ENCODE measurements at places on chromosomes 7 and 10.

- DNase-seq: no peak
Observed at GRCh38 chr7:44077061-44077460, 5.3 kb downstream of the POLM start.

- DNase-seq: no peak
Observed at GRCh38 chr10:22294694-22295093, 21.5 kb upstream of the COMMD3 start.

- DNase-seq: no peak
Observed at GRCh38 chr7:136870866-136871487, 2.5 kb downstream of the CHRM2 start.

DNA sequence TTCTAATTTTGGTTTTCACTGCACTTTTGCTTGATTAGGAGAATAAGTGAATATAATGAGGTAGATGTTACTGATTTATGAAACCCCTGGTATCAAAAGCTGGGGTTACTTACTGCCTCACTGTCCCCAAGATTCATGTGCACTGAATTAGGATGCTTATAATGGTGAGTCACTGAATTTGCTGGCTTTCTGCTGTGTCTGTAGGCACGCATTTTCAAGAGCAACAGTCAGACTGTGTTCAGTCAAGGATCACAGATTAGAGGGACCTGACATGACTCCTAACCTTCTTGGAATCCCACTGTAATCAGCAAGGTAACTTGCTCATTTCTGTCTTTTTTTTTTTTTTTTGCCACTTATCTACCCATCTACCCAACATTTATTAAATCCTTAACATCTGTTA, 59.7 kb downstream of the GPR85 start:
- no peak for DNase-seq

GRCh38 chr10:98511876-98512275, 65.1 kb upstream of the HPS1 start:
- DNase-seq: no peak

- no peak for DNase-seq
Observed at GRCh38 chr10:90218846-90219245, 517.5 kb downstream of the KIF20B start.

GRCh38 chr7:122702872-122703510, at the start of gene RNF148:
RNF148 (minus strand) TSS chr7:122702922; CDS start chr7:122702750, 172 bp downstream.
- no peak for DNase-seq

DNA sequence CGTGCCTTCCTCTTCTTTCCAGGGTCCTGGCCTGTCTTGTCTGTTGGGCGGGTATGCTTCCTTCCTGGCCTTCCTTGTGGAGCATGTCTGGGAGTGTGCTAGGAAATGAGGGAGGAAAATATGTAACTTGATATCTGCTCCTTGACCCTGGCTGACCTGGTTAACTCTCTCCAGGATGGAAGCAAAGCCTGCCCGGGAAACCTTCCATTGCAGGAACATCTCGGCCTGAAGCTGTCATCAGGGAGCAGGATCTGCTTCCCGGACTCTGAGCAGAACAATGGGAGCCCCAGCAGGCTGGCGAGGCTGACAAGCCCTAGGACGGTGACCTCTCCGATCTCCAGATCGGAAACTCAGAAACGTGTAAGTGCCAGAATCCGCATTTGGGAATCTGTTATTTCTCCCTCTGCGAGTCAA, 340.3 kb downstream of the FRMD4A start:
- DNase-seq: no peak

DNA sequence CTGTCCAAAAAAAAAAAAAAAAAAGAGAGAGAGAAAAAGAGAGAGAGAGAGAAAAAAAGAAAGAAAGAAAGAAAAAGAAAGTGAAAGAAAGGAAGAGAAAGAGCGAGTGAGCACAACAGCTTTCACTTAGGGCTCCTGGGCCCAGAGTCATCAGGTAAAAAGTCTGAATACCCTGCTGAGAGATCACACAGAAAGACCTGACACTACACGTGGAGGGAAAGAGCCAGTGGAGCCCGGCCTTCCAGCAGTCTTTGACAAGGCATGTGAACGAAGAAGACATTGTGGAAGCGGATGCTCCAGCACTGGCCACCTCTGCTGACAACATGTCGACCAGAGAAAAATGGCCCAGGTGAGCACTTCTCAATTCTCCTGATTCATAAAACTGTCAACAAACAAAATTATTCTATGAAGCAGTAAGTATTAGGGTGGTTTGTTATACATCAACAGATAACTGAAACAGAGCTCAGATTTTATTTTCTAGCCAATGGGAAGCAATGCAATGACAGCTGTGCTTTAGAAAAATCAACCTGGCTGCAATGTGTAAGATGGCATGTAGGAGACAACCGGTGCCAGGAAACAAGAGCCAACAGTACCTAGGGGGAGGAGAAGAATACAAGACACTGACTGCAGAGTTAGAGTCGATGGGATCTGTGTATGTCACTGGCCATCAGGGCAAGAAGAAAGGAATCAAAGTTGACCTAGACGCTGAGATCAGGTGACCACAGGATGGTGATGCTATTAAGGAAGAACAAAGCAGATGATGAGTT, 4.4 kb downstream of the RNF216 start:
- no peak for DNase-seq

GRCh38 chr7:129067943-129068548, 13.1 kb upstream of the TNPO3 start:
- DNase-seq: peak; percentile 52

DNA sequence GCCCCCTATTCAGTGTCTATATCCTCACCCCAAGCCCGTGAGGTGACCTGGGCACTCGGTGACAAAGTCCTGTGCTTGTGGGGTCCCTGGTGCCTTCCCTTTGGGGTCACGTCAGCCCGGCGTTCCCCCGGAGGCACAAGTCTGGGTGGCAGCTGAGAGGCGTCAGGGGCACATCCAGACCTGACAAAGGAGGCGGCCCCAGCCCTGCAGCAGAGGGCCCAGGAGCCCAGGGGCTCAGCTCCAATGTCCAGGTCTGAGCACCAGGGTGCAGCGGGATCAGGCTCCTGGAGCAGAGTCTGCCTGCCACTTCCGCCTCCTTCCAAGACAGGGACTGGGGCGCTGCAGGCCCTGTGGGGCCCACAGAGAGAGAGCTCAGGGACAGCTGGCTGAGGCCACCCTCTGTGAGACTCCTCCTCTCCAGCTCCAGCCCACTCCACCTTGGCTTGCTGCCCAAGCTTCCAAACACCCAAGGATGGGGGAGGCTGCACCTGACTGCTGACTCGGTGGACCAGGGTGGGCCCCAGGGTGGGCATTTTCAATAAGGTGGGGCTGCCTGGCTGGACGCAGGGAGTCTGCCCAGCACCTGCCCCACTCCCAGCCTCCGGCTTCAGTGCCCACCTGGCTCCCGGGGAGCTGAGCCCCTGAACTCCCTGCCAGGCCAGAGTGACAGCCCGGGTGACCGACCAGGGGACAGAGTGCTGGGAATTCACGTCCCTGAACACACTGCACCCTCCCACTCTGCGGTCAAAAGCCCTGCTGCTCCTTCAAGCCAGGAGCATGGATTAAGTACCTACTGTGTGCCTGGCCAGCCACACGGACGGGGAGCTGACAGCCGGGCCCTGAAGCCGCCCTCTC, 1.0 kb upstream of the KNDC1 start:
- peak; percentile 46 for DNase-seq

DNA sequence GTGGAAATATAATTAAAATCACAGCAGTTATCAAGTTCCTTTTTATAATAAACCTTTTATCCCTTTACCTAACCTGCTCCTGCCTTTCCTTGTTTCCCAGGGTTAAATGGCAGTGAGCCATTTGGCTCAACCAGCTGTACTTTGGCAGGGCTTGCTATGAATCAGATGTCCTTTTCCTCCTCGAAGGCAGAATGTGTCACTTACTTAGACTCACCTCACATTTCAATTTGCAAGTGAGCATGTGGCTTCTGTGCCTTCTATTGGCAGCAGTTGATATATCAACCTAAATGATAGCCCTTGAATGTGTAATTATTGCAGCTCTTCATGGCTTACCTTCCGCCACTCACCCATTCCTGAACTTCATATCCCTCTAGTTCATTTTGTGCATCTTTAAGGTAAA, 301.7 kb downstream of the CSTF2T start:
- no peak for DNase-seq

- DNase-seq: peak; percentile 58
Observed at GRCh38 chr7:76364198-76364584, 5.4 kb upstream of the YWHAG start.

- no peak for DNase-seq
Observed at GRCh38 chr7:117157241-117158209, 165.3 kb downstream of the WNT2 start.

GRCh38 chr7:89123871-89124270, 328.3 kb upstream of the TEX47 start:
- no peak for DNase-seq

GRCh38 chr7:128904381-128905197, 5.9 kb downstream of the KCP start:
- peak; percentile 64 for DNase-seq

DNA sequence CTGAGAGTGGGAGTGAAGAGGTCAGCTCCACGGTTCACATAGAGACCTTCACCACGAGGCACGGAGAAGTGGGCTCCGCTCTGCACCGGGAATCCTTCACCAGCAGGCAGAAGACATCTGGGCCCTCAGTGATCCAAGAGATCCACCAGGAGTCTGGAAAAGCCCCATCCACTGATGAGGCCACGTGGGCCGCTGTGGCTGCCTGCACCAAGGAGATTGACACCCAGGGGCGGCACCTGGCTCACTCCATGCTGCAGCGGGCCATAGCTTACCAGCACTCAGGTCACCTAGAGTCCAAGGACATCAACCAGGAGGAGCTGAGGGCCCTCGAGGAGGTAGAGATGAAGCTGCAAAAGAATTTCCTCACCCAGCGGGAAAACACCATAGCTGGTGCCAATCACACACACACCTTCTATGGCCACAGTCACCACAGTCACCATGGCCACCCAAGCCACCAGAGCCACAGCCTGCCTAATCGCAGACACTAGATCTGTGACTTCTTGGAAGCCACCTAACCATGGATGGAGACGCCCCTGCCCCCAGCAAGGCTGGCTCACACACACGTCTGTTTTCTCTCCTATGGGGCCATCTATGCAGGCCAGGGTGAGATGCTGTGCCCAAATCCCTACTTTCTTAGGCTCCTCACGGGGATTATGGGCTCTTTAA, 694 bp downstream of the C10orf62 start:
- no peak for DNase-seq

DNA sequence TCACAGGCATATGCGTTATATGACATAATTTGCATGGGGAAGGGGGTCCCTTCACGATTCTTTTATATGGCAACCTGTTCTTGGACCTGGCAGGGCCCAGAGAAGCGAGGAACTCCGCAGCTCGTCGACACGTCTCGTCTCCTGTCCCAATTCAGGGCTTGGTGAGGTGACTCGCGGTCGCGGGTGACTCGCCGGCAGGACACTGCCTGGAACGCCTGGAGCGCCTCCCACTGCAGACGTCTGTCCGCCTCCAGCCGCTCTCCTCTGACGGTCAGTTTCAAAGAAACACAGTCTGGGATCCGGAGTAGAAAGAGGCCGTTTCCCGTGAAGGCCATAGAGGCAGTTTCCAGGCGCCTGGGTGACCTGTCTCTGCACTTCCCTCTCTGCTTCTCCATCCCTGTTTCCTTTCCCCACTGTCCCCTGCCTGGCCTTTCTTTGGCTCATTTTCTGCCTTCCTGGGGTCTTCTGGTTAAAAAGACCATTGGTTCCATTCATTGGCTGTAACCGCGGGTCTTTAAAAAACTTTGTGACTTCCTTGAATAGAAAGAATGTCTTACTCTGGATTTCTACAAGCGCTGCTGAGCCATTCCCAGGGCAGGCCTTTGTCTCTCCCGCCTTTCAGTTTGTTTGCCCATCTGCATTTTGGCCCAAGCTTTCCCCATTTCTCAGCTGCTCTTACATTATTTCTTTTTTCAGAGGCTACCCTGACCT, 1.2 kb downstream of the UPP1 start:
- DNase-seq: no peak

DNA sequence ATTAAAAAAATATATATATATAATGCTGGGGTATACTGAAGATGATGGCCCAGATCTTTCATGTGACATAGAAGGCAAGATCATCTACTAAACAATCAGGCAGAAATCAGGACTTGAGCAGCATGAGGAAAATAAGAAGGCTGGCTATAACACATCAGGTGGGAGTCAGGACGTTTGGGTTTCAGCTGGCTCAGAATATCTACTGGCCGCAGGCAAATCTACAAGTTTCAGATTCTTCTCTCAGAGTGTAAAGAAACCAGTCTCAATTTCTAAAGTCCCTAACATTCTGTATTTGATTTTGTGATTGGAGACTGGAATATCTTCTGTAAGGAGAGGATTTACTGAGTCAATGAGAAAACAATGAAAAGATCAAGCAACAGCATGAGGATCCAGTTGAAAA, 37.7 kb upstream of the FAM3C start:
- no peak for DNase-seq

- DNase-seq: no peak
Observed at GRCh38 chr10:131282961-131283360, 28.6 kb downstream of the TCERG1L start.

GRCh38 chr7:27091941-27092818, 3.6 kb downstream of the HOXA1 start:
- DNase-seq: no peak

DNA sequence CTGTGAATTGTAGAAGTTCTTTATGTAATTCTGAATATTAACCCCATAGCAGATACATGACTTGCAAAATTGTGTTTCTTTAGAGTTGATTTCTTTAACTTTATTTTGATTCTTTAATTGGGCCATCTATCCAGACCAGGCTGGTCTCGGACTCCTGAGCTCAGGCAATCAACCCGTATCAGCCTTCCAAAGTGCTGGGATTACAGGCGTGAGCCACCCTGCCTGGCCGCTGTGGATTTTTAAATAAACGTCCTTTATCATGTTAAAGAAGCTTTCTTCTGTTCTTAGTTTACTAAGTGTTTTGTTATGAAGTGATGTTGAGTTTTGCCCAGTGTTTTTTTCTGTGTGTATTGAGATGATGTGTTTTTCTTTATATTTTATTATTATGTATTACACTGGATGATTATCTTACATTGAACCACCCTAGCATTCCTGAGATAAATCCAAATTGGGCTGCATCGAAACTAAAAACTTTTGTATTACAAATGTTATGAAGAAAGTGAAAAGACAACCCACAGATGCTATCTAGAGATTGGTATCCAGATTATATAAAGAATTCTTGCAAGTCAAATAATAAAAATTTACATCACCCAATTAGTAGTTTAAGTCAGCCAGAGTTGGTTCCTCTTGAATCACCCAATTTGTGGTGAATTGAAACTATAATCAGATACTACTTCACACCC, 118.1 kb downstream of the TPST1 start:
- no peak for DNase-seq

DNA sequence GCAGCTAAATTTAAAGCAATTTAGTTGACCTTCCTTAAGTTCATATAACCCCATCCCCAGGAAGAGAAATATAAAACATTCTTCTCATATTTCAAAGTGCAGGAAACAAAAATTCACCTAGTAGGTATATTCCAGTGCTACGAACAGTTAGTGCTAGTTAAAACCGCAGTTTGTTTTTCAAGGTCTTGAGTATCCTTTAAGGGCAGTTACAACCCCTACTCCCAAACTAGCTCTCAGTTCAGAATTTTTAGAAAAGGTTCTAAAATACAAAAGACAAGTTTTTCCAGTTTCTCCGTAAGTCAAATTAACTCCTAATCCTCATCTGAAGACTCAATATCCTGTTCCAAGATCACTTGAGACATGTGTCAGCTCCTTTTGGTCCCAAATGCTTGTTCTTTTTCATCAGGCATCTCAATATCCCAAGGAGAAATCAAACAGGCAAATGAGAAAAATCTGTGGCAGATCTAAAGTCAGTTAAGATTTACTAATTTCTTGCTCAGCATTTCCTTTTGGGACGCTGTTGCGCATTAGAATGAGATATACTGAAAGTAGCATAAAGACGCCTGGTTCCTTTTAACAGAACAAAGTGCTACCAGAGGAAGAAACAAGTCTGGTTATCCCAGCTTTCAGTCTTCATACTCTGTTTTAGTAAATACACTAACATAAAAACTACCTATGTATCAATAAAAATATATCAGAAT, 51.8 kb downstream of the ARHGAP12 start:
- no peak for DNase-seq

Measured in K562 (cell line).